NCI-H1105 treated with DMSO at 0.1 percent for 48 hours (cell line): ENCODE measurements at places on chromosomes 2 and 18.

- DNase-seq, result no peak
Measured at GRCh38 chr2:126761981-126762878, 106.3 kb downstream of the GYPC start.

DNA sequence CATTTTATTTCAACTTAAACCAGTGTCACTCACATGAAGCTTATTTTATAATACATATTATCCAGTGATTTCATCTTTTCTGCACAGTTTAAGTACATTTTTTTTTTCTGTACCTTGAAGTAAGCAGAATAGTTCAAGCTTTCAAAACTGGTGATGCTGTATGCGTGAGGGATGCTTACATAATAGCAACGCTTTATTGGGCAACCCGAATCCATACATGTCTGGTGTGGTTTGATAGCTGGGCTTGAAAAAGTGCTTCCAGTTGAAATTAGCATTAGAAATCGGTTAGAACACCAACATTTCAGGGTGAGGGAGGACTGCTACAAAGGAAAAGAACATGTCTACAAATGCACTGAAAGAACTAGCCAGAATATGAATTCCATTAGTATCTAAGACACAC lies 117.4 kb downstream of the MBP start:
- DNase-seq, result no peak

- no peak for DNase-seq
Measured at GRCh38 chr18:62485684-62486083, 37.1 kb upstream of the ZCCHC2 start.

- DNase-seq, result no peak
Measured at GRCh38 chr2:84290537-84290936, 168.5 kb downstream of the SUCLG1 start.

DNA sequence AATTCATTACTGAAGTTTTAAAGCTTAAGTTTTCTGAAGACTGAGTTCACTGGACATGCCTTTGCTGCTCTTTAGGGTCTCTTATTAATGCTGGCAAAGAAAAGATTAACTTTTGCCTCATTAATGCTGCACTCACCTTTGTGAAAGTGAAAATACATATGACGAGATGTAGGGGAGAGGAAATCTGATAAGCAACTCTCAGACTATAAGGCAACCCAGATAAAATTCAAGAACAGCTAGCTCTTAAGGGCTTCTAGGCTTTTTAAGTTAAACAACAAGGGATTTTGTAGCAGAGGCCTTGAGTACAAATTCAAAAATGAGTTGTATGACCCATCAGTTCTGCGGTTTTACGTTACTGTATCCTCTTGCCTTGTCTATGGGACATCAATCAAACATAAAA lies 143.7 kb downstream of the USP34 start:
- no peak for DNase-seq

DNA sequence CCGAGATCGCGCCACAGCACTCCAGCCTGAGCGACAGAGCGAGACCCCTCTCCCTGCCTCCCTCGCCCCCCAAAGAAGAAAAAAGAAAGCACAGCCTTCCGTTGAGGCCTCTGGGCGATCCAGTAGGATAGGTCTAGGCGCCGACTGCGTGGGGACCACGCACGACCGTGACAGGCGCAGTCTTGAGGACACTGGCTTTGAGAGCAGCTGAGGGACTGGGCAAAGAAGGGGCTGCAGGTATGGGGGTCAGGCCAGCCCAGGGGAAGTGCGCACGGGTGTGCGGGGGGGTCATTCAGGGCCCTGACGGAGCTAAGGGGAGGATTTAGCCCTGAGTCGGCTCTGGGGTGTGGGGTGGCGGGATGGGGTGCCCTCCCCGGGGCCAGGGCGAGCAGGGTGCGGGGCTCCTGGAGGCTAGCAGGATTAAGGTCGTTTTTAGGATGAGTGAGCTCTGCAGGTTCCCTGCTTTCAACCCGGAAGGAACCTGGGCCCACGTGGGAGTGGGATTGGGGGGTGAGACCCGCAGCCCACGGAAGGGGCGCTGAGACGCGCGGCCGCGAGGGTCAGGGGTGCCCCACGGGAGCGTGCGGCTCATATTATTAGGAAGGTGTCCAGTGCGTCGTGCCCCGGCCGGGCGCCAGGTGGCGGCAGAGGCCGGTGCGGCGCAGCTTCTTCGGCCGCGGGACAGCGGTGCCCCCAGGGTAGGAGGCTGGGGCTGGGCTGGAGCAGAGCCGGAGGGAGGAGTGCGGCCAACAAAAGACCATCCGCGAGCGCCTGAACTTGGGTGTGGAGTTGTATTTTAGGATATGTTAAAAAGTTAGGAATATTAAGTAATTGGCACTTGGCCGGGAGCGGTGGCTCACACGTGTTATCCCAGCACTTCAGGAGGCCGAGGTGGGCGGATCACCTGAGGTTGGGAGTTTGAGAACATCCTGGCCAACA lies 20.5 kb upstream of the ZNF236 start:
- peak; percentile 37 for DNase-seq

- no peak for DNase-seq
Measured at GRCh38 chr2:171271386-171271785, 110.7 kb upstream of the TLK1 start.

DNA sequence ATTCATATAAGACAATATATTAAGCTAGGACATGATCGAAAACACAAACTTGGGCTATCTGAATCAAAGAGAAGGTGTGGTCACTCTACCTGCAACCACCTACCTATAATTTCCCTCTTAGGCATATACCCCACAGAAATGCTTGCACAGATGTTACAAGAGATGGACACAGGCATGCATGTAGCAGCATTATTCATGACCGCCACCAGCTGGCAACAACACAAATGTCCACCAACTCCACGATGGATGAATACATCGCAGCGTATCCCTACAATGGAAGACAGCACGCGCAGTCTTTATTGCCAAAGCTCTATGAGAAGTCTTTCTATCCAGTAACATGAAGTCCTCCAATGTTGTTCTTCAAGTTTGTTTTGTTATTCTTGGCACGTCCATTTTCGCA lies 90.8 kb downstream of the ARL4C start:
- no peak for DNase-seq

DNA sequence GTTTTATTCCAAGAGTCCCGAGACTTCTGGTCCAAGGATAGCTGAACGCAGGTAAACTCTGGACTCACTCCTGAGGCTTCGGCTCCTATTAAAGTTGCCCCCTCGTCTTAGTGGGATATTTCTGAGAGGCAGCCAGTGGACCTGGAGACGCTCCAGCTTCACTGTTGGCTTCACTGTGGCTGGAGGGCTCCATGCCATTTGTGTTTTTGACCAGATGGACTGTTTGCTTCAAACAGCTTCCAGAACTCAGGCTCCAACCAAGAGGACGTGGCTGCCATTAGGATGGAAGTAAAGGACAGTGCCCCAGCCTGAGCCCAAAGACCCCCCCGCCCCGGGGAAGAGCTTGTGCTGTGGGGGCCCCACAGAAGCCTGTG lies 94.4 kb upstream of the LDAH start:
- DNase-seq, result no peak

DNA sequence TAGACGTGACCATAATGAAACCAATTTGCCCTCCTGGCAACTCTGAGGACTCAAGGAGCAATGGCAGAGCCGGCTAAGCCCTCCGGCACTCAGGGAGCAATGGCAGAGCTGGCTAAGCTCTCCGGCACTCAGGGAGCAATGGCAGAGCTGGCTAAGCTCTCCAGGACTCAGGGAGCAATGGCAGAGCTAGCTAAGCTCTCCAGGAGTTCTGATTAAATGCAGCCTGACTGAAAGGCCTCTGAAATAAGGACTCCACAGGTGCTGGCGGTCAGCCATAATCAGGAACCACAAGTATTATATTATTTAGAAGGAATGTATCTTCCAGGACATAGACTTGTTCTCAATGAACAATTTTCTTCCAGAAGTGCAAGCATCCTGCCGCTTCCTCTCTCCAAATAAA lies 65.2 kb downstream of the C2orf76 start:
- DNase-seq, result no peak

- no peak for DNase-seq
Measured at GRCh38 chr2:239026711-239027361, 179.0 kb downstream of the TWIST2 start.

DNA sequence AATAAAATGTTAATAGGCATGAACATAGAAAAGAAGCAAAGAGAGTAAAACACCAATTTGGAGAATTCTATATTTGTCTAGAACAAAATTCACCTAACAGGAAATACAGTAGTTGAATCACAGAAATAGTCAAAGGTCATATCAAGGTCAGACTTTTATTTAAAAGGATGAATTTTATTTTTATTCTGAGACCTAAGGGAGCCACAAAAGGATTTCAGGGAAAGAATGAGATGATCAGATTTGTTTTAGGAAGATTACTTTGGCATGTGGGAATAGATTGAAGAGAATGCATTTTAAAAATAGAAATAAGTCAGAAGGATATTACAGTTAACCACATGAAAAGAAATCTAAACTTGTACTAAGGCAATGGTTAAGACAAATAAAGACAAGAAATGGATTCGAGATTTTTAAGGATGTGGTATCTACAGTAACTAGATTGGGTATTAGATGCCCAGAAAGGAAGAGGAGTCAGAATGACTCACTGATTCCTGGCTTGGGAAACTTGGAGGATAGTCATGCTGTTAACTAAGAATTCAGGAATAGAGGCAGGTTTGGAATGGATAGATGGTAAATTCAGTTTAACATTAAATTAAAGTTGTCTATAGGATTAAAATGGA lies 56.0 kb downstream of the METTL4 start:
- no peak for DNase-seq

DNA sequence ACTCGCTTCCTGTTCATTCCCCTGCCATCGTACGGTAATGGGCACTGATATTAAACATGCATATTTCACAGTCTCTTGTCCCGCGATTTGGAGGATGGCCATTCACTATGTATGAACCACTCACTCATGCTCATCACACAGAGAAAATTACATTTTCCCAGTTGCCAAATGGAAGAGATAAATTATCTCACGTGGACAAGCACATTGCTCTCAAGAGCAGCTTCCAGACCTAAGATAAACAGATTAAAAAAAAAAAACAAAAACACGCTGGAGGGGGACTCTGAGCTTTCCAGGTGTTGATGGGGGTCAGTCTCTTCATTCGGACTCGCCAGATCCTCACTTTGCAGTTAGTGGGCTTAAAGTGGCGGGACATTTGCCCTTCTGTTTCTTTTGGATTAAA lies 1.7 kb upstream of the MAPK4 start:
- peak; percentile 68 for DNase-seq

DNA sequence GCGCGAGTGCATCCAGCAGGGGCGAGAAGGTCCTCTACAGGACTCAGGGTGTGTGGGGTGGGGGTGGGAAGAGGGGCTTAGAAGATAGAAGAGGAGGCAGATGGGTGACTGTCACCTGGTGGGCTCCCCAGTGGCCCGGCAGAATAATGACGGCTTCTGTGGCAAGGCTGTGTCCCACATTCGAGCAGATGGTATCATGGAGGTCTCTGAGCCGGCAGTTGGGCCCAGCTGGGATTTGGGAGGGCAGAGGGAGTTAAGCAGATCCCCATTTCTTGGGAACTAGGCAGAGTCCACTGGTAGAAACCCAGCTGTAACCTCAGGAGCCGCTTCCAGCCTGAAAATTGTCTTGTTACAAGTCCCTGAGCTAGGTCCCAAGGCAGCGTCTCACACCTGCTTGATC lies 28.4 kb upstream of the DTNB start:
- no peak for DNase-seq

- DNase-seq, result no peak
Measured at GRCh38 chr18:2606335-2606734, 35.0 kb downstream of the NDC80 start.

GRCh38 chr2:42376758-42377157 lies 15.7 kb upstream of the COX7A2L start:
- no peak for DNase-seq

DNA sequence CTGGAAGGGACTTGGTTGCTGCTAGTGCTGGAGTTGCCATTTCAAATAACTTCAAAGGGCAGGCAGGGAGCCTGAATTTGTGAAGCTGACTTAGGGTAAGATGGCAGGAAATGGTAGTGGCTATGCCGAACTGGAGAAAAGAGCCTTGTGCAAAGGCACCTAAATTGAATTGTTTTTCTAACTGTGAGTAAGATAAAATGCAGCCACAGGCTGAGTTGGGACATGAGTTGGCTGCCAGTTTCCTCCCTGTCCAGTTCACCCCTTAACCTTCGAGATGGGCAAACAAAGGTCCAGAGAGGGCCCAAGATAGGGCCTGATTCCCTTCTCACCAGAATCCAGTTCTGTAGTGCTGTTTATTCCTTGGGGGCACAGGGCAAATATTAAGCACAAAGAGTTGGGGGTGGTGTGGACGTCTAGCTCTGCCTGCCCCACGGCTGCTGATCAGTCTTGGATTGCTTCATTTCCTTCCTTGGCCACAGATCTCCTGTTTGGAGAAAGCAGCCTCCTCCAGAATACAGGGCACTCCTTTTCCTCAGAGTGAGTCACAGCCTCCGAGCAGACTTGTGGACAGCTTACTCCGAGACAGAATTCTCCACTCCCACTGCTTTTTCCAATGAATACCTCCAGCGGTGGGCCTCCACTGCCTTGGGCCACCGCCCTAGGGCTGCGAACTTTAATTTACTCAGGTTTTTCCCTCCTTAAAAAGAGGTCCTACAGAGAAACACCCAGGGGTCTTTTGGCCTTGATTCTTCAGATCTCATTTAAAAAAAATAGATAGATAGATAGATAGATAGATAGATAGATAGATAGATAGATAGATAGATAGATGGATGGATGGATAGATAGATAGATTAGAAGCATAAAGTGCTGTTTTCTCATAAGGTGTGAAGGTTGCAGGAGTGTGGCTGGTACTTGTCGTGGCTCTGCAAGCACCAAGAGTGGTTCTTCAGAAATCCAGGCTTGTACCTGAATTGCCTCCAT lies 18.4 kb upstream of the SLC20A1 start:
- DNase-seq, result no peak

DNA sequence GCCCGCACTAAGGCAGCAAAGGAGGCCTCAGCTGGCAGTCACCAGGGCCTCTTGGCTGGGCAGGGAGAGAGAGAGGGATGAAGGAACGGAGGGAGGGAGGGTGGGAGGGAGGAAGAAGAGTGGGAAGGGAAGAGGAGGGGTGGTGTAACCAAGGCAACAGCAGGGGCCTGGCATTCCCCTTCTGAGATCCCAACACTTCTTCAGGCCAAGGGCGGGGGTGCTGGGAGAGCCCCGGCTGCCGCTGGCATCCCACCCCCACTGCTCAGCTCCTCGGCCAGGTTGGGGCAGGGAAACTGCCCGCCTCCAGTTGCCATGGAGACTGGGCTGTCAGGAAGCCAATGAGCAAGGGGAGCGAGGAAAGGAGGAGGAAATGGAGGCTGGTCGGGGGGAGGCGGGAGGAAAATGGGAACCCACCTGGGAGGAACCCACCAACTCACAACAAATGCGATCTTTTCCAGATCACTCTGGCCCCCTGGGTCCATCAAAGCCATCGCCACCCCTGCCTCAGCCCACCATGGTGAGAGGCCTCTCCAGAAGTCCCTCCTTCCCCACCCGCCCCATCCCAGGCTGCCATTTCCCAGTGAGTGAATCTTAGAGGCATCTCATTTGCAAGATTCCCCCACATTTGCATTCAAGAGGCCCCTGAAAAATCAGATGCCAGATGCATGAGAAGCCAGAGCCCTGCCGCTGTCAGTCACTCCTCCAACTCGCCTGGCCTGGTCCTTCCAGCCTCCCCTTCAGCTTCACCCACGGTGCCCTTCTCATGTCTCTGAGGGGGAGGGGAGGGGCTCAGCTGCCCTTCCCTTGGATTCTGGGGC lies 12.4 kb downstream of the SH2D6 start:
- no peak for DNase-seq
